Calu3 (cell line): ENCODE measurements at places on chromosomes 13 and 19.
A peak's percentile ranks its signal among the peaks of the same experiment; 100 is the strongest.

DNA sequence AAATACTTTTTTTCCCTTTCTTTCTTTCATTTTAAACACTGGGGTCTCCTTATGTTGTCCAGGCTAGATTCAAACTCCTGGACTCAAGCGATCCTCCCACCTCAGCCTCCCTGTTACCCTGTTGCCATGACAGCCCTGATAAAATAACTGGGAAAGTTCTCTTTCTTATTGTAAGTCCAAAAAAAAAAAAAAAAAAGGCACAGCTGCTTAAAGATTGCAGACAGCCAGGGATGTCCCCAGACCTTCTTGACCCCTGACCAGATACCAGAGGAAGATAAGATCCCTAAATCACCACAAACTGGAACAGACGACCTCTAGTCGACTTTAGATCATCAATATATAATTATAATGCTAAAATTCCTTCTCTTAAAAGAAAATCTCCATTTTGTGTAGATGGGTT, 1.1 kb upstream of the MVB12A start:
- DNase-seq = no peak

DNA sequence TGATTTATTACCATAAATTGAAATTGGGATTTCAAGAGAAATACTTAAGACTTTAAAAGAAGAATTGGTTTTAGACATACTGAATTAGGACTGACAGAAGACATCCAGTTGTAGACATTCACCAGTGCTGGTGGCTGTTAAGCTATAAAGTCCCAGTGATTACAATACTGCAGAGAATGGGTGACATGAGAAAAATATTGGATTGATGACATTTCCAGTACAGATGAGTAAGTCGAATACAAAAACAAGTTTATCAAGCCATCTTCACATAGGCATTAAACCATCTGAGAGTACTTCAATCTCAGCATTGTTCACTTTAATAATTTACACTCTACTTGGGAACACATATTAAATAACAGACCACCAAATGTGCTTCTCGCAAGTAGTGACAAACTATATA, 66.8 kb downstream of the TBC1D4 start:
- no peak for DNase-seq

DNA sequence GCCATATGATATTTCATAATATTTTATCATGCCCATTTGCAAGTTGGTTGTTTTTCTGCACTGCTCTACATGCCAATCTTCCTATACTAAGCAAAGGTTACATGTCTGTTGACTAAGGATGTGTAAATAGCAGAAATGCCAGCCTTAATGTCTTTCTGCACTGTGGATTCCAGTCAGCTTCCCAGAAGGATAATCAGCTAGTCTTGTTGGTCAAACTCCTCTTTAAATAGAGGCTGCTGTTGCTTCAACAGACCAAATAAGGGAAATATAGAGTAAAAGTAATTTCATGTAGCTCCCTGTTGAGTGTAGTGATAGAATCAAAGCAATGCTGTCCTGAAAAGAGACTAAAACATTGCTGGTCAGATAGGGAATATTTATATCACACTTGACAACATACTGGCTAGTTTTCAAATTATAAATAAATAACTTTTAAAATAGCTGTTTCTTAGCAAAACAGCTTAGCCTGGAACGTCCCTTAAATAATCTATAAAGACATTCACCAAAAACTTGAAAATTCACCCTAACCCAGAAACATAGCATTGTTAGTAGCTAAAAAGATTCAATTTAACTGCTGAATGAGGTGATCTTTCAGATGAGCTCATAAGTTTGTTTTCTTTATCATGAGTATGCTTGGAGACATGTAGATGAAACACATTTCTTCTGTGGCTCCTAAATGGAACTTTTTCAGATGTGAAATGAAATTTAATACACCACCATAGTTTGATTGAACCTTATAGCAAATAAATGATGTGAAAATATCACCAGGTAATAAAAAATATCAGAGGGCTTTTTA, 56.6 kb downstream of the FRY start:
- DNase-seq = no peak

DNA sequence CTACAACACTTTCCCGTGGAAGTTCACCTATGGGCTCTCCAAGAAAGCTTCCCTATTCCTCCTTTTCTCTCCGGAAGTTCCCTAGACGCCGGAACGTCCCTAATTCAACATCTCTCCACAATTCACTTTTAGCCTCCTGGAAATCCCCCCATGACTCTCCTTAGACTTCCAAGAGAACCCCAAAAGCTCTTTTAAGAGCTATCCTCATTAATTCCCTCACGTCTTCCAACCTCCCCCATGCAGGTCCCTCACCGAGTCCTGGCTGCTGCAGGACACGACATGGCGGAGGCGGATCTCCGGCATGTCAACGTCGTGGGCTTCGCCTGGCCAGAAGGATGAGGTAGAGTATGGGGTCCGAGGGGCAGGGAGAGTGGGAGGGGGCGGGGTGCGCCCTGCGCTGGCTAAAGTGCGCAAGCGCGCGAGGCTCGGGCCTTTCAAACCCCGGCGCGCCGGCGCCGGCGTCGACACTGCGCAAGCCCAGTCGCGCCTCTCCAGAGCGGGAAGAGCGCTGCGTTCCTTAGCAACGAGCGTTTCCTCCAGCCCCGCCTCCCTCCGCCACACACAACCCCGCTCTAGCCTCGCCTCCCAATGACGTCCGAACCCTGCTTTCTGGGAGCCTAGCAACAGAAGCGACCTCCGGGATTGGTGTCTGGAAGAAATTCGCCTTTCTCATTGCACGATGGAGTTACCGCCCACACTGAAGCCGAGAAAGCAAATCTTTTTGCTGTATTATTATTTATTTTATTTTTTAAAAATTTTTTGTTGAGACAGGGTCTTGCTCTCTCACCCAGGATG, at the start of the genes PINLYP and XRCC1:
Gene PINLYP, plus strand, starts transcription at position 646 of the 795 bp plus-strand sequence. CDS start 1,391 bp downstream, outside the sequence.
Gene XRCC1, minus strand, starts transcription at position 372 of the 795 bp plus-strand sequence. Its CDS starts 69 bp downstream, at position 303.
- peak; percentile 98 for DNase-seq

DNA sequence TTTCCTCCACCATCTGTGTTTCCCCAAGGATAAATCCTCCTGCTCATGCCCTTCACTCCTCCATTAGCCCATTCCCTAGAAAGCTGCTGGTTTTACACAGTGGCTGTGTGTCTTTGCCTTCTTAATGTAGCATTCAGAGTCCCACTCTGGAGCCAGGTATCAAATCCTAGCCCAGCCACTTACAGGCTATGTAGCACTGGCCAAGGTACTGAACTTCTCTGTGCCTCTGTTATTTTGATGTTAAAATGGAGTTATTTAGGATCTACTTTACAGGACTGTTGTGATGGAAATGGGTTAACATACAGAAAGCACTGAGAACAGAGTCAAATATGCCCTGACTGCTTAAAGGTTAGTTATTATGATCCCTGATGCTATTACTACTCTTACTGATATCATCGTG, 1.5 kb upstream of the ZSCAN4 start:
- DNase-seq = no peak

DNA sequence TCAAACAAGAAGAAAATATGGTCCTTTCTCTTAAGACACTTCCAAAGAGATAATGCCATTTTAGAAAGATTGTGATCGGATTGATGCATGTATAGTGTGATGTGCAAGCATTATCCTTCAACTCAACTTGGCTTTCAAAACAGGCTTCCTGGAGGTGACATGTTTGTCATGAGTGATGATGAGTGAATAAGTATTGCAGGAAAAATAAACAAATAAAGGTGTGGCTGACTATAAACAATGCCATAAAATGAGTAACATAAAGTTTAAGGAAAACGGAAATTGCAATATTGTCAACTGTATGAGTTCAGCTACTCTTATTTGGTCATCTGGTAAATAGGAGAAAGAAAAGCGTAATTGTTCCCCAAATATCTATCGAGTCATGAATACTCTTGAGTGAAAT, 1283.7 kb downstream of the PCDH9 start:
- DNase-seq = no peak

- peak; percentile 86 for DNase-seq
Observed at GRCh38 chr19:1239796-1240737, 1.5 kb upstream of the ATP5F1D start.

GRCh38 chr13:74204602-74205312, 70.6 kb upstream of the KLF12 start:
- no peak for DNase-seq

- peak; percentile 69 for DNase-seq
Observed at GRCh38 chr19:42601811-42602443, 7.2 kb upstream of the CEACAM8 start.

DNA sequence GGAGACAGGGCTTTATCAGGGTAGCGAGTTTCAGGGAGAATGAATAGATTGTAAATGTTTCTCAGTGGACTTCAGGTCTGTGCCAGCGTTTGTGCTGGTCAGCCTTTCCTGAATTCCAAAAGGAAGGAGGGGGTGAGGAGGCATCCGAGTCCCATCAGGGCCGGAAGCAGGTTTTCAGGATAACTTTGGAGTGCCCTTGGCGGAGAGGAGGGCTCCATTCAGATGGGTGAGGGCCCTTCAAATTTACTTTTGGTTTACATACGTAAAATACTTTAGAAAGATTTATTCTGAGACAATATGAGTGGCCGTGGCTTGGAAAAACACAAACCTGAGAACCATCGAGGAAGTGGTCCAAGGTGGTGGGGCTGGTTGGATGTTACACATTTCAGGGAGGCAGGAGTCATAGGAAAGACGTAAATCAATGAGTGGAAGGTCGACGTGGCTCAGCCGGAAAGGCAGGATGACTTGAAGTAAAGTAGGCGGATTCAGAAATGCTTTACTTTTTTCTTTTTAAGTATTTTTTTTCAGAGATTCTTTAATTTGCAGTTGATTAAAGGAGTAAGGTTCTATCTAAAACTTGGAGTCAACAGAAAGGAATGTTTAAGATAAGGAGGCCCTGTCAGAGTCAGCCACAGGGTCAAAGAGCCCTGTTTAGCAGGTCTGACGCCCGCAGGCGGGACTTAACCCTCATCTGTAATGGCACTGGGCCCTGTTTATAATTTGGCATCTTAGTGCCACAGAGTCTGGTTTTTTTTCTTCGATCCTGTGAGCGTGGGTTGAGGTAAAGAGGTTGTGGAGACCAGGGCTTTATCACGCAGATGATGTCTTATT, 32.8 kb downstream of the ATP11A start:
- DNase-seq = peak; percentile 62

DNA sequence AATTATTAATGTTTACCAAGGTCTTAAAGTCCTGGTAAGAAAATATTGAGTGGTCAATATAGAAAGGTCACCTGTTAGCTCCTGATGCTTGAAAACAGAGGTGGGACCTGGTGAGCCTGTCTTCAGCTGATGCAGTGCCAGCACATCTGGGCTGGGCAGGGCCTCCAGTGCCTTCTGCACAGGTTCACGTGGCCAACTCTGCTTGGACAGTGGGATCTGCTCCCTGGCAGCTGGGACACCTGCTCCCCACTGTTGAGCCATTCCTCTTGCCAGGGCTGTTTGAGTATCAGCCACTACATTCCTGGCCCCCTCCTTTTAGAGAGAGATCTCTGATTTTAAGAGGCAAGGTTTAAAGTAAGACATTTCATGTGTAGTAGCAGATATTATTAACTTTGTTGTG, 135.0 kb downstream of the TM9SF2 start:
- no peak for DNase-seq

GRCh38 chr13:106362707-106363106, 172.8 kb downstream of the EFNB2 start:
- DNase-seq = no peak

GRCh38 chr19:3289971-3290569, 65.6 kb downstream of the CELF5 start:
- DNase-seq = no peak

- DNase-seq = peak; percentile 66
Observed at GRCh38 chr19:33052352-33052972, 12.2 kb downstream of the RHPN2 start.

- no peak for DNase-seq
Observed at GRCh38 chr13:45881353-45881752, 29.8 kb upstream of the SIAH3 start.

DNA sequence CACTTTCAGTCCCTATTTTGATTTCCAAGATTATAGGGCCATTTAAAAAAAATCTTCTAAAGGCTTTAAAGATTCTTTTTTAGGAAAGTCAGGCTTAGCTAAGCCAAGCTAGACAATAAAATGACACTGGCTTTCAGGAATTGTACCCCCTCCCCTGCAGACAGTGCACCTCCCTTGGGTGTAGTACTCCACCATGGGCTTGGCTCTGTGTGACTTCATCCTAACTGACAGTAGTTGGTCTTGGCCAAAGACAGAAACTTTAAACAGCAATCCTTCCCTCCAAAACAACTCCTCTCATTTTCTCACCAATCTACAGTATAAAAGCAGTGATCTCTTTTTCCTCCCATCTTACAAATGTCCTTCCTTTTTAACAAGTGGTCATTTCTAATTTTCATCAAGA, 283.0 kb downstream of the DNAJC15 start:
- no peak for DNase-seq

GRCh38 chr13:22372261-22372660, 701.4 kb downstream of the FGF9 start:
- DNase-seq = peak; percentile 0
